ENCODE measurements at places on chromosomes 7 and 10.

- no peak for DNase-seq
Measured at GRCh38 chr7:91316426-91316825, 52.2 kb downstream of the FZD1 start.

- no peak for DNase-seq
Measured at GRCh38 chr7:133301444-133301843, 48.6 kb downstream of the EXOC4 start.

DNA sequence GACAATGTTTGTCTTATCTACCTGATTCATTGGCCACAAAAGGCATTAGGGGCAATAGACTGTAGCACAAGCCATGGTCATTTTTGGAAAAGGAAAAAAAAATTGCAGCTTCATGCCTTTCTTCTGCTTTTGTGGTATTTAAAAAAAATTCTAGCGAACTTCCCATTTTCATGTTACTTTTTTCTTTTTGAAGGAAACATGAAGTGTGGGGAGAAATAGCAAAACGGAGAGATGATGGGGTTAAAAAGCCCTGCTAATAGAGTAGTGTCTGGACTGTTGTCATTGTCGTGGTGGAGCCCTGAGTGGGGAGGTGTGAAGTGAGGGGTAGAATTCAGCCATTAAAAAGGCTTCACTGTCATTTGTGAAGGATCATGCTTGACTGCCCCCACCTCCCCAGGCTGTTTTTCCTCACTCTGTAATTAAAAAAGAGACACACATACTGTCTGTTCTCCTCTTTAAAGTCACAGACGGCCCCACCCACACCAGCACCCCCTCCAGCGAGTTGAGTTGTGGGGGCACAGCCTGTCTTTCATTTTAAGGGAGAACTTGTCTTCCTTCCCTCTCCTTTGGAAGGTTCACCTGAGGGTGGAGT, 272.4 kb downstream of the CREB5 start:
- DNase-seq: no peak

- no peak for DNase-seq
Measured at GRCh38 chr10:93063144-93063976, 2.8 kb downstream of the CYP26C1 start.

DNA sequence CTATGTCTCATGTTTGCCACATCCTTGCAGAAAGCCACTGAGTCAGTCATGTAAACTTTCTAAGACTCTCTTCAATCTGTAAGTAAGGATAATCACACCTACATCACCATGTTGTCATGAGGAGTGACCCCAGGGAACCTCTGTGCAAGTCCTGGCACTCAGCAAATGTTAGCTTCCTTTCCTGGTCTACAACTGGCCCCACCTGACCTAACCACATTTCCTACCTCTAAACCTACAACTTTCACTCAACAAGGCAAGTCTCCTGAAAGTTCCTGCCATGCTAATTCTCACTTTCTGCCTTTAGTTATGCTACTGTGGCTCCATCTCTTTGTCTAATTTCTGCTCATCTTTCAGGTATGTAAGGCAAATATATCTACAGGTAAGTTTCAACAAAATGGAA, 72.3 kb upstream of the SEM1 start:
- DNase-seq: no peak

GRCh38 chr7:12209221-12209620, 1.9 kb upstream of the TMEM106B start:
- DNase-seq: no peak

DNA sequence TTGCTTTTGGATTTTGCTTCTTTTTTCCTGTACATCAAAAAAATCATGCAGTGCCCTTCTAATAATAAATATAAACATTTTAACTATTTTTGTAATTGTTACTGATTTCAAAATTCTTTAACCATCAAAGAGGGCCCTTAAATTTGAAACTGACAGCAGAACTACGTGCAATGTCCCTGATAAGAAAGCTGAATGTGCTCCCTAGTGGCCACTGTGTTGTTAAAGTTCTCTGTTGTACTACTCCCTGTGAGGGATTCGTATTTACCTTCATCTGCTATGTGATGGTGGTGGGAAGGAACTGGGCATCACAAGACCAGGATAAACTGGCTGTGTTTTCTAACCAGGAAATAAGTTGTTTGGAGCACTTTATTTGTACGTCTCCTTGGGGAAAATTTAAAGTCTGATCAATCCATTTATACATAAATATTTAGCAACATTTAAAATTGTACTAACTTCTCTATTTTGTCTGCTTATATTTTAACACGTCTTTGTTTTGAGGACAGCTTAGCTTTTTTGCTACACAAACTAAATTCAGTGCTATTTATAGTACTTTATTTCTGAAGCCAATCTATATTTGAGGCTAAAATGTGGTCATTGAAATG, 322.4 kb downstream of the HGF start:
- no peak for DNase-seq

DNA sequence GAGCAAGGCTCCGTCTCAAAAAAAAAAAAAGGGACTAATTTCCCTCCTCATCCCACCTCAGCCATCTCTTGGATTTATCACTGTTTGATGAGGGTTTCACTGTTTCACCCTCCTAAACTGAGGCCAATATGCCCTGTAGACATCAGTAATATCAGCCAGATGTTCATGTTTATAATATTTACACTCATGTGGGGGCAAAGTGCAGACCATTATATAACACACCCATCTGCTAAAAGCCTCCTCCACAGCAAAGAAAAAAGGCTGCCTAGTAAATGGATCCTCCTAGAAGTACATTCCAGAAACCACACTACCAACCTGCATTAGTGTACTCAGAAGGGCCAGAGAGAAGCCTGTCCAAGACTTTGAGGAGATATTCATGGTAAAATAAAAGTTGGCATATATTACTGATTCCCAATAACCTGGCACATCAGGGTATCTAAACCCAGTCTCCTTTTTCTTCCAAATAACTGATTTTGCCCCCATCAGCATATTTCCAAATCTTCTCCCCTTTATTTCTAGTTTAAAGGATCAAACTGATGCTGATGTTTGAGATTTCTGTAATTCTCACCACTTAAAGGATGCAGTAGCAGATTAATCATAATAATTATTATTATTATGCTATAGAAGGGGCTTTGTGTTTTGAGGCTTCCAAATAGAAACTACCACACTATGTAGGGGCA, 55.1 kb downstream of the LGI1 start:
- DNase-seq: no peak

DNA sequence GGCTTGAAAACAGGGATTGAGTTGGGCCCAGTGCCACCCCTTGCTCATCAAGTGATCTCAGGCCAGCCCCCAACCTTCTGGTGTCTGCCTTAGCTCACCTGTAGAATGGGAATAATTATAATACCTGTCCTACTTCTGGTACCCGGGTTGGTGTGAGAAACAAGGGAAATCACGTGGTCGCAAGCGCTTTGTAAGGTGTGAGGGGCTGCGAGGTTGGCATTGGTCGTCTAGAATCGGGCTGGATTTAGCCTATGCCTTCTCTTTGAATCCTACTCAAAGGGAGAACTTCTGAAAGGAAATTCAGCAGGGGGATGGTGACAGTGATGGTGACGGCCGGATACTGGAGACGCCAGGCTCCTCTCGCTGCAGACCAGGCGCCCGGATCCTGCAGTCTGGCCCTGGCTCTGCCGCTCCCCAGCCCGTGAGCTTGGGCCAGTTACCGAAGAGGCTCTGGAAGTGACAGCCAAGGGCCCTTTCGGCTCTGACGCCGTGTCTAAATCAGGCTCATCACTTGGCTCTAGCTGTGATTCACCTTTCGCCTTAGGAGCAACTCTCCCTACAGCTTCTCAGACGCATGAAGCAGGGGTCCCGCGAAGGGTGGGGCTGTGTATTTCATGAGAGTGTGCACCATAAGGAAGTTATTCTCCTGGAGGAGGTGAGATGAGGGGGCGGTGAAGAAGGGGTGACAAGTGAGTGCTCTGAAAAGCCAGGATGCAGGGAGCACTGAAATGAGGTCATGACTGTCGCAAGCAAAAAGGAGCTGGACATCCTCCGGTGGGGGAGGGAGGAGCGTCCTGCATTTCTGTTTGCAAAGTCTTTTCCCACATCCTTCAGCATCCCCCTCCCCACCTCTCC, 4.0 kb upstream of the CREB5 start:
- no peak for DNase-seq

GRCh38 chr7:27088002-27088922, 7.5 kb downstream of the HOXA1 start:
- no peak for DNase-seq

GRCh38 chr10:103839872-103840739, 15.3 kb downstream of the SH3PXD2A start:
- no peak for DNase-seq

- DNase-seq: no peak
Measured at GRCh38 chr7:155618708-155619633, 25.5 kb upstream of the RBM33 start.

DNA sequence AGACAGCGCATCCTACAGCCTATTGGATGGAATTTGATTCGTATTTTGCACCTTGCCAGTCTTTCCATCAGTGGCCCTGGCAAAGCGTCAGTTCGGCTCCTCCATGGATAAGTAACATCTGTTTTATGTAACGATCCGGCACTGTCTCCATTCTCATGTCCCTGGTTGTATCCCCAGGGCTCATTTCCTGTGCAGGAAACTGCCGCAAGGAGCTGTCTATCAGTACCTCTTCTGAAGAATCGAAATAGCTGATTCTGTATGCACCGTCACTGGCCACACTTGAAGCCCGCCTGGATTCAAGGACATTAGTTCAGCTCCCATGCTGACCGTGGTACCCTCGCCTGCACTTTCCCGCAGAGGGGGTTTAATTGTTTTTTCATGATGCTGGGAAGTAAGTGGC, 53.1 kb upstream of the NPS start:
- DNase-seq: no peak

GRCh38 chr10:82544377-82544776, 669.4 kb downstream of the NRG3 start:
- DNase-seq: no peak

DNA sequence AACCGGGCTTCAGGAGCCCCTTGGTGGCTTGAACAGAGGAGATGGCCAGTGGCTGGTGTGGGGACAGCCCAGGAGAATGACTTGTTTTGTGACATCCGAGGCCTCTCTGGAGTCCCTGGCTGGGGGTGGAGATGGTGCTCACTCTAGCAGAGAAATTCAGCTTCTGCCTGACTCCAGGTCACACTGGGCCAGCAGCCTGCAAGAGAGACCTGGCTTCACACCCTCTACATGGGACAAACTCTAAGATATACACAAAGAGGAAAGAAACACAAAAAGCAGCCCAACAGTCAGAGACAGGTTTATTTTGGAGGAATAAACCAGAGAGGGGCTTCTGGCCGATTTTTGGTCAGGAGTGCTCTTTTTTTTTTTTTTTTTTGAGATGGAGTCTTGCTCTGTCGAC, 132.8 kb downstream of the ELFN1 start:
- DNase-seq: no peak

DNA sequence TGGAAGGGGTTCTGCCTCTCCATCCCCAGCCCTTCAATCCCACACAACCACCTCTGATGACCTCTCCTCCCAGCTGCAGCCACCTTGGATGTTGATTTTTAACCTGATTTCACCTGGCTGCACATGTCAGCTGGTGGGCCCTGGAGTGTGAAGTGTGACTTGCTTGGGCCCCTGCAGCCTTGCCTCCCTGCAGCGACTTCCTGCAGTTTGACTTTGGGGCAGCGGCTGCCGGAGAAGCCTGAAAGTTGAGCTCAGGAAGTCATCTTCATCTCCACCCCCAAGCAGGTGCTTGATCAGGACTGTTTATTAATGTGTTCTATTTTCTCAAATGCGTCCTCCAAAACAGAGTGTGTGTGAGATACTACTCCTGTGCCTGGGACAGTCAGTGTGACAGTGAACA, 675.2 kb upstream of the GALNT17 start:
- DNase-seq: no peak

- DNase-seq: no peak
Measured at GRCh38 chr10:96287392-96288105, 16.2 kb upstream of the BLNK start.

DNA sequence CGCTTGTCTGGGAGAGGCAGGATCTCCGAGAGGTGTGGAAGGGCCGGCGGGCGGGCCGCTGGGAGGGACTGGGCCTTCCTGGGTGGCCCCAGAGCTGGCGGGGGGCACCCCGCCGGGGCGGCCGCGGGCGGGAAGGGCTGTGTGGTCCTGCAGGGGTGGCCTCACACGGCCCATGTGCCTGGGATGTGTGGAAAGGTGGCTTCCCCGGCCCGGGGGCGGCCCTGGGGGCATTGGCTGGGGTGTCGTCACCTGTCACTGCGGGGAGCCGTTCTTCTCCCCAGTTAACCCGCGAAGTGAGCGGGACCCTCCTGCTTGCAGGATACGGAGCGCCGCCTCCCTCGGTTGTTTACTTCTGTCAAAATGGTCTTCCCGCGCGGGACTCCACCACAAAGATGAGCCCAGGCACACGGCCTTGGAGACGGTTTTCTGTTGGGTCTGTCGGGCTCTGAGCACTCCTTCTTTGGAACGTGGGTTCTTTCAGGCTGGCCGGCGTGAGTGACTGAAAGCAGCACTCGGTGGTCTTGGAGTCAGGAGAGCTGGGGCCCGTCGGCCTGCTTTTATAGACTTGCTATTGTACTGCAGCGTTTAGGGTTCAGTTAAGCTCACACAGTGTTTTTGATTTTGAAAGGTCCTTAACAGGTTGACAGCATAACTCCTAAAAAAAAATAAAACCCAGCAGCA, 700 bp downstream of the SMC3 start:
- DNase-seq: peak; percentile 54

DNA sequence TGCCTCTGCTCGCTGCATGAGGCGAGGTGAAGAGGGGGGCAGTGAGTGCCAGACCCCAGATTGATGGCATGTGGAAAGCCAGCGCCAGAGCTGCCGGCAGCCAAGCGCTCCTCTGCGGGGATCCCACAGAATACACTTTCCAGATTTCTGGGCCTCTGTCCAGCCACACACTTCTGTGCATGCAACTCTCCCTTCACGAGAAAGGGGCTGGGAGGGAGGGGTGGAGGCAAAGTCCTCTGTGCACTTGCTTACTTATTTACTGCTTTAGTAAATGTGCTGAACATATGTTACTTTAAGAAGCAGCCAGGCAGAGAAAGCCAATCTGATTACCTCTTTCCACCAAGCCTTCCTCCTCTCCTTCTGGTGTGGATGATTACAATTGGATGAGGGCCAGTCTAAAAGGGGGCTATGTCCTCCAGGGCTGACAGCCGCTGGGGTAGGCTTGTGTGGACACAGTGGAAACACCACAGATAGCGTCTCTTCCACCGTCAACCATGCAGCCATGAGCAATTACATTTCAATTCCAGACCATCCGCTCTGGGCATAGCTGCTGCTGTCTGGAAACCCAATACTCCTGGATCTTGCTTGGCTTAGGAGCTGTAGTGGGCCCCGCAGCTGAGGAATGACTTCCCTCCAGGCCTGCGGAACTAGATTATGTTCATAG, 322.8 kb upstream of the ANKRD30A start:
- DNase-seq: no peak

GRCh38 chr7:116271963-116272886, 61.9 kb downstream of the TES start:
- DNase-seq: no peak

DNA sequence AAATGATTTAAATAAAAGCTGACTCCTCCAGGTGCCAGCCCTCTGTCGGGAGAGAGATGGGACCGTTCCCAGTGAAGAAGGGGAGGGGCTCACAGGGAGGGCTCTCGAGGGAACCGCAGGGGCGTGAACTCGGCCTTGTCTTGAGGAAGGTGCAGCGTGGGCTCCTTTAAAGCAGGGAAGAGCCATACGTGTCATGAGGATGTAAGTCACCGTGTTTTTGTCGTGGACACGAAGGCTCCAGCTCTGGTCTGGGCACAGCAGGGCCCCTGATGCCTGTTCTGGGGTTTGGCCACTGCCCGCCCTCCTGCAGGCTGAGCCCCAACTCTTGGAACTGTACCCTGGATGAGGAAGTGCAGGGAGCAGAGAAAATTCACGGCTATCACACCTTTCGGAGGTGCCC, 45.0 kb downstream of the JAKMIP3 start:
- no peak for DNase-seq

- no peak for DNase-seq
Measured at GRCh38 chr7:93226310-93226709, at the start of gene HEPACAM2. HEPACAM2 (minus strand) TSS chr7:93226469.

- DNase-seq: no peak
Measured at GRCh38 chr7:100378114-100378755, 4.9 kb downstream of the PILRA start.

Data from CD8-positive, alpha-beta memory T cell (primary cell).